ENCODE measurements at places on chromosomes 13 and 19.

GRCh38 chr13:80341756-80342370, 937 bp upstream of the SPRY2 start:
- peak; percentile 8 for DNase-seq

DNA sequence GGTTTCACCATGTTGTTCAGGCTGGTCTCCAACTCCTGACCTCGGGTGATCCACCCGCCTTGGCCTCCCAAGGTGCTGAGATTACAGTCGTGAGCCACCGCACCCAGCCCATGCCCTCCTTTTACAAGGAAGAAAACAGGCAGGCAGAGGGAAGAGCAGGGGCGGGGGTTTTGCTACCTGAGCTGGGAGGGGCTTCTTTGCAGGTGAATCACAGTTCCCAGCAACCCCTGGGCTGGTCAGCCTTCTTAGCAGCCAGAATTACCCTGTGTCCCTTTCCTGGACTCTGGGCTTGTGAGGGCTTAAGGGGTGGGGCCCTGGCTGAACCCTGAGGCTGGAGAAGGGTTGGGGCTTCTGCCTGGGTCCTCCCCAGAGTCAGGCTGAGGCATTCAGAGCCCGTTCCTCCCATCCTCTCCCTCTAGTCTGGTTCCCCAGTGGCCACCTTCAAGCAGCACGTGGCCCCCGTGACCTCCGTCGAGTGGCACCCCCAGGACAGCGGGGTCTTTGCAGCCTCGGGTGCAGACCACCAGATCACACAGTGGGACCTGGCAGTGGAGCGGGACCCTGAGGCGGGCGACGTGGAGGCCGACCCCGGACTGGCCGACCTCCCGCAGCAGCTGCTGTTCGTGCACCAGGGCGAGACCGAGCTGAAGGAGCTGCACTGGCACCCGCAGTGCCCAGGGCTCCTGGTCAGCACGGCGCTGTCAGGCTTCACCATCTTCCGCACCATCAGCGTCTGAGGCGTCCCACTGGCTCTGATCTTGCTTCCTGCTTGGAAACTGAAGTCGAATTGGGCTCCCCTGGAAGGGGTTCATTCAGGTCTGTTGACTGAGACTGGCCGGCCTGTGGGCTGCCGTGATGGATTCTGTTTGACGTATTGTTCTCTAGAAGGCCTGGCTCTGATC, 2.8 kb upstream of the KCNJ14 start:
- no peak for DNase-seq

DNA sequence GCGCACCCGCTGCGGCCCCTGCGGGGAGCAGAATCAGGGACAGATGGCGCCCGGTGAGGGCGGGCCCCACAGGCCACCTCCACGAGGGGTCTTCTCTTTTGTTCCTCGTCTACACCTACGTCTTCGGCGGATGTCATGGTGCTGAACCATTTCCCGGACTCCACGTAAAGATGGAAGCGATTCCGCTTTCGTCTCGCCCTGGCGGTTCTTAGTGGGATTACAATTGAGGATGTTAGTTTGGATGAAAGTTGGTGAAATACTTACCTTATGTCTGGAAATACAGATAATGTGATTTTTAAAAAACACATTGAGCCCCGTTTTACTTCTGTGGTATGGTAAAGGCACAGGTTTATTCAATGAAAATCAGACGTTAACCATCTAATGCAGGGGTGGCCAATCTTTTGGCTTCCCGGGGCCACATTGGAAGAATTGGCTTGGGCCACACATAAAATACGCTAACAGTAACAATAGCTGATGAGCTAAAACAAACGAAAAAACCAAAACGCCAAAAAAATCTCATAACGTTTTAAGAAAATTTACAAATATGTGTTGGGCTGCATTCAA, 1.4 kb upstream of the ZMYM5 start:
- DNase-seq = no peak

DNA sequence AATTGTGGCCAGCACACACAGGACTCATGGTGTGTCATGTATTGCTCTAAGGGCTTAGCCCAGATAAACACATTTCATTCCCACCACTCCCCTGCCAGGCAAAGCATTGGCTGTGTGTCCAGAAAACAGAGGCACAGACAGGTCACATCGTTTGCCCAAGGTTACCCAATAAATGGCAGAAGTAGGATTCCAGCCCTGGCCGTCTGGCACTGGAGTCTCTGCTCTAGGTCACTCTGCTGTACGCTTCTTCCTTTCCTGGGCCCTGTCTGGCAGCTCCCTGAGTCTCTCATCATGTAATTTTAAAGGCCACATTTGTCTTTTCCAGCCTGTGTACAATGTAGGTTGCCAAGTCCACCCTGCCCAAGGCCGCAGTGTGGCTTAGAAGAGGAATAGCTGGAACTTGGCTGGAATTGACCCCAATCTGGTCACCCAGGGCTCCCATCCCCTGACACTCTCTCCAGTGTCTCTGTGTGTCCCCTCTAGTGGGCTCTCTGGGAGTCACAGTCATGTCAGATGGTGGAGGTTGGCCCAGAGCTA, 264.5 kb upstream of the TSHZ3 start:
- no peak for DNase-seq

DNA sequence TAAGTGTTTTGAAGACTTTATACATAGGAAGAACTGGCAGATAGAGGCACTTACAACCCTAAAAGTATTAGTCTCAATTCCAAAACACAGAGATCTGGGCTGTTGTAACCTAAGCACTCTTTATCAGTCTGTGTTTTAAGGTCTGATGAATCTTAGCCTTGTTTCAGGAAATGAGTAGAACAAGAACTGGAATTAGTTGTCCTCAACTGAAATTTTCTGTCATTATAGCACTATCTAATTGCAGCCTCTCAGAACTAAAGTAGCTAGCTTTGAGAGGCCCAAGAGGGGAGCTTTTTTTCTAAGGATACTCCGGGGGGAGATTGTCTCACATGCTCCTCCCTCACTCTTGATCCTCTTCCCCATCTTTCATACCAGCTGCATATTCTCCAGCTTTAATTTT, 13.1 kb downstream of the HNRNPM start:
- DNase-seq = no peak

GRCh38 chr13:48976576-48977285, 1.0 kb downstream of the FNDC3A start:
- DNase-seq = peak; percentile 78

- no peak for DNase-seq
Measured at GRCh38 chr13:75739244-75739868, 103.2 kb downstream of the LMO7 start.
